Cardiac muscle cell (in vitro differentiated cells and primary cell): ENCODE measurements at places on chromosomes 4 and X.

DNA sequence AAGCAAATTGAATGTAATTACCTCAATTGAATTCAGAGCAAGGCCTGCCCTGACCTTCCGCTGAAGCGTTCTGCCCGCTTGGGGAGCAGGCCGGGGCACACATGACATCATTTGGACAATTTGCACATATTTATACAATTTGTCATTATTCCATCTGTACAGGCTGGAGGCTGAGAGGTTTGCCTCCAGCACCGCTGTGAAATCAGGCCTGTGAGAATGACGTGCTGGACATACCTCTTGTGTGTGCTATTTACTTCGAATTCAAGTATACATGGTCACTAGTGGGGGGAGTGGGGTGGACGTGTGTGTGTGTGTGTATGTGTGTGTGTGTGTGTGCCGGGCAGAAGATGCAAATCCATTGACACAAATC lies 285.6 kb downstream of the SHOX start:
- no peak overlapping the region for H3K4me3 ChIP-seq
- no peaks in the 10 kb centered on the region for H3K4me1 ChIP-seq
- no peak for DNase-seq
- H3K36me3 ChIP-seq = no peaks in the 10 kb centered on the region
- H3K27ac ChIP-seq = no peak overlapping the region

DNA sequence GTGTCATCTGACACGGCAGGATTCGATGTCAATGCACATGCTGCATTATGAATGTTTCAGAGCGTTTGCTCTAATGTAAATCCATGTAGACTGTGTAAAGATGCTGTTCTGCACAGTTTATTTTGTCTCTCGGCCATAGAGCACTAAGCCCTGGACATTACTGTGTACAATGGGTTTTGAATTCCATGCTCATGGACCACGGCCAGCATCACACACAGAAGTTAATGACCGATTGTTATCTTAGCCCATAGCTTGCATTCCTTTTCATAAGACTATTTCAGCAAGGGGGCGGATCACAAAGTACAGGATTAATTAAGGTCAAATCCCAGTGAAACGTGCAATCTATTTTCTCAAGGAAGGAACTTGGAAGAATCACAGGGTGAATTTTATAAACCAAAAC lies 286.1 kb upstream of the TENM3 start:
- H3K4me3 ChIP-seq = no peak overlapping the region
- DNase-seq = no peak
- no peak overlapping the region for H3K27ac ChIP-seq
- H3K27me3 ChIP-seq = peaks cover 41% of the 10 kb centered on the region

- H3K36me3 ChIP-seq = no peaks in the 10 kb centered on the region
- H3K4me1 ChIP-seq = no peaks in the 10 kb centered on the region
- no peaks in the 10 kb centered on the region for H3K27me3 ChIP-seq
- H3K4me3 ChIP-seq = no peak overlapping the region
- DNase-seq = no peak
- no peak overlapping the region for H3K27ac ChIP-seq
Observed at GRCh38 chr4:143273160-143273917, 63.3 kb upstream of the GAB1 start.

- peaks cover 7% of the 10 kb centered on the region for H3K4me1 ChIP-seq
- H3K27ac ChIP-seq = no peak overlapping the region
- no peak for DNase-seq
- H3K36me3 ChIP-seq = no peaks in the 10 kb centered on the region
- H3K27me3 ChIP-seq = no peaks in the 10 kb centered on the region
Observed at GRCh38 chrX:30881797-30882196, 7.3 kb downstream of the TAB3 start.

DNA sequence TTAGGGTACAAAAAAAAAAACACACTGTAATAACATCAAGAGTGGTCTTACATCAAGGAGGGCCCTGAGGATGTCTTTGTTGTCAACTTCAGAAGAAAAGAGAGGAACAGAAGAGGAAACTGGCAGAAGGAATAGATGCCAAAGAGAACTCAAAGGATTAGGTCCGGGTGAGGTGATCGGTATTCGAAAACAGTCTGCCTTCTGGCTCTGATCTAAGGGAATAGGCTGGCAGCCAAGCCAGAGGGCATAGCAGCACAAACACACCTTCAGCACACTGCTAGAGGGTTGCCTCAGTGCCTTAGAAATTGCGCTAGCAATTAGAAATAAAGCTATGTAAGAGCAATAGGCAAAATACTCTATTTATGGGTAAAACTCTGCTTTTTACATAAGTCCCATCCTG lies 91.4 kb upstream of the TTC29 start:
- H3K4me1 ChIP-seq = peaks cover 5% of the 10 kb centered on the region
- DNase-seq = no peak
- H3K27ac ChIP-seq = no peak overlapping the region
- no peak overlapping the region for H3K4me3 ChIP-seq

GRCh38 chr4:177356206-177356605 lies 46.5 kb downstream of the NEIL3 start:
- no peaks in the 10 kb centered on the region for H3K4me1 ChIP-seq
- DNase-seq = no peak
- no peak overlapping the region for H3K27ac ChIP-seq
- H3K27me3 ChIP-seq = no peaks in the 10 kb centered on the region

GRCh38 chr4:158778156-158778711 lies 9.4 kb downstream of the FNIP2 start:
- H3K27ac ChIP-seq = peak overlapping the region; percentile 58
- H3K36me3 ChIP-seq = no peaks in the 10 kb centered on the region
- H3K27me3 ChIP-seq = no peaks in the 10 kb centered on the region

GRCh38 chr4:88398381-88398780 lies 19.7 kb downstream of the HERC6 start:
- H3K36me3 ChIP-seq = no peaks in the 10 kb centered on the region
- no peak overlapping the region for H3K4me3 ChIP-seq
- no peak for DNase-seq
- no peak overlapping the region for H3K27ac ChIP-seq
- no peaks in the 10 kb centered on the region for H3K27me3 ChIP-seq

GRCh38 chrX:101164766-101165590 lies 54.6 kb upstream of the DRP2 start:
- no peak for DNase-seq
- no peak overlapping the region for H3K4me3 ChIP-seq
- H3K27ac ChIP-seq = no peak overlapping the region
- no peaks in the 10 kb centered on the region for H3K36me3 ChIP-seq
- H3K4me1 ChIP-seq = no peaks in the 10 kb centered on the region
- no peaks in the 10 kb centered on the region for H3K27me3 ChIP-seq

DNA sequence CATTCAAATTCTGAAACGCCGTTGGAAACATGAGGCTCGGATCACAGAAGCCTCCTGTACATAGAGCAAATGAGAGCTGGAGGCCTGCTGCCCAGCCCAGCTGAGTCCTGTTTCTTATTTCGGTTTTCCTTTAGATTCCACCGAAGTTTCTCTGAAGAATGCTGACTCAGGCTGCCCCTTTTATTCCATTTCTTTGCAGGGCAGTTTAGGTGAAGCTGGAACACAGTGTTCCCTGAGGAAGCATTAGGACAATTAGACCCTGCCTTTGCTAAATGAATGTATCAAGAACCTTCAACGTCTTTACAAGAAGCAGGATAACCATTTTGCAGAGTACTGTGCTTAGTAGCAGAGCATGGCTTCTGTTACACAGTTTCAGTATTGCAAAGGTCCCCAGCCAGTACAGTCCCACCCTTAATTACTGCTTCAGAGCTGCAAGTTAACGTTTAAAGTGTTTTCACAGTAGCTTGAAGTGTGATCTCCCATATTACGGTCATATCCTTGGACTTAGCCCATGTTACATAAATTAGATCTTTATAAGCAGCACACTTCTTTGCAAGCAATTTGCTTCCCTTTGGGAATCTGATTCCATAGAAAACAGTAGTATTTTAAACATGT lies 117.0 kb downstream of the TBL1X start:
- no peaks in the 10 kb centered on the region for H3K36me3 ChIP-seq
- H3K4me3 ChIP-seq = no peak overlapping the region
- no peak for DNase-seq
- H3K27ac ChIP-seq = no peak overlapping the region
- H3K4me1 ChIP-seq = no peaks in the 10 kb centered on the region
- H3K27me3 ChIP-seq = no peaks in the 10 kb centered on the region

- no peaks in the 10 kb centered on the region for H3K4me1 ChIP-seq
- H3K27me3 ChIP-seq = no peaks in the 10 kb centered on the region
- no peak overlapping the region for H3K4me3 ChIP-seq
- no peak for DNase-seq
Observed at GRCh38 chr4:54712206-54712605, 54.4 kb downstream of the KIT start.
